T-cell (primary cell): ENCODE measurements at places on chromosomes 11 and 22. TPM values are rescaled to one million over a fixed set of nuclear protein-coding genes. Genes with fewer than 3 reads are reported as not detected.

The OR10D3 gene
- not detected for total RNA-seq

- H3K27ac ChIP-seq = no peak overlapping the region
- DNase-seq = no peak
- H3K4me1 ChIP-seq = no peaks in the 10 kb centered on the region
- peaks cover 11% of the 10 kb centered on the region for H3K36me3 ChIP-seq
- H3K27me3 ChIP-seq = no peaks in the 10 kb centered on the region
- no peak overlapping the region for H3K4me3 ChIP-seq
Observed at GRCh38 chr22:26462641-26463040, 20.9 kb downstream of the HPS4 start.

DNA sequence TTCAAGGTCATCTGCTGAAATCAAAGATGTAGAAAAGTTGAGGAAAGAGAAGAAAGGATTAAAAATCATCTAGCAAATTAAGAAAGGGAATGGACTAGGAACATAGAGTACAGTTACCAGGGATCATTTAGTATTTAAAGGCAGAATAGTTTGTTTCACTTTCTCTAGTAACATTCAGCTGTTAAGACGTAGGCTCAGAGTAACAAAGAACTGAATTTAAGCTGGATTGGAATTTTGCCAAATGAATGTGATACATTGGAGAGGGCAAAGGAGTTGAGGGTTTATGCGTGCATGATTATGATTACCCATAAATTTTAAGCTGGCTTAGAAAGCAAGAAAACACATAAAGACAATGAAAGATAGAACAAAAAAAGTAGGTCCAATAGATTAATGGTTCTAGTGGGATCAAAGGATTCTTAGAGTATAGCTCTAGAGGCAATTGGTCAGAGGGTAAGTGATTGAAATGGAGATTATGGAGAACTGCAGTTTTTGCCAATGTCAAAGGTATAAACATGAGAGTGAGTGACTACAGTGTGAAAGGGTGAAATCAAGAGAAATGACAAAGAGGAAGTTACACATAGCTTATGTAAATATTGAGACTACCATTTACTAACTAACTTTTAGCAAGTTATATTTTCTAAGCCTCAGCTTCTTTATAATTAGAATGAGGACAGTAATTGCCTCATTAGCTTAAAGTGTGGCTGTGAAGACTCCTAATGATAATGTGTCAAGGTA is 190.0 kb downstream of the GRIA4 start:
- no peak for DNase-seq
- H3K27me3 ChIP-seq = no peaks in the 10 kb centered on the region
- H3K4me3 ChIP-seq = no peak overlapping the region
- H3K36me3 ChIP-seq = no peaks in the 10 kb centered on the region
- H3K4me1 ChIP-seq = no peaks in the 10 kb centered on the region

The APOBEC3B gene
- 1.7 TPM for total RNA-seq
